ENCODE measurements at places on chromosomes 13 and 19. TPM values are rescaled to one million over a fixed set of nuclear protein-coding genes. Genes with fewer than 3 reads are reported as not detected.

DENND1C gene
- not detected for total RNA-seq

LGALS14 gene
- not detected for total RNA-seq

ZNF653 gene
- 3.9 TPM for total RNA-seq

TGFBR3L gene
- total RNA-seq = not detected

SYNGR4 gene
- not detected for total RNA-seq

TMEM59L gene
- under 0.01 TPM for total RNA-seq

TMPRSS9 gene
- not detected for total RNA-seq

KCNJ14 gene
- under 0.01 TPM for total RNA-seq

SIGLEC12 gene
- not detected for total RNA-seq

DNA sequence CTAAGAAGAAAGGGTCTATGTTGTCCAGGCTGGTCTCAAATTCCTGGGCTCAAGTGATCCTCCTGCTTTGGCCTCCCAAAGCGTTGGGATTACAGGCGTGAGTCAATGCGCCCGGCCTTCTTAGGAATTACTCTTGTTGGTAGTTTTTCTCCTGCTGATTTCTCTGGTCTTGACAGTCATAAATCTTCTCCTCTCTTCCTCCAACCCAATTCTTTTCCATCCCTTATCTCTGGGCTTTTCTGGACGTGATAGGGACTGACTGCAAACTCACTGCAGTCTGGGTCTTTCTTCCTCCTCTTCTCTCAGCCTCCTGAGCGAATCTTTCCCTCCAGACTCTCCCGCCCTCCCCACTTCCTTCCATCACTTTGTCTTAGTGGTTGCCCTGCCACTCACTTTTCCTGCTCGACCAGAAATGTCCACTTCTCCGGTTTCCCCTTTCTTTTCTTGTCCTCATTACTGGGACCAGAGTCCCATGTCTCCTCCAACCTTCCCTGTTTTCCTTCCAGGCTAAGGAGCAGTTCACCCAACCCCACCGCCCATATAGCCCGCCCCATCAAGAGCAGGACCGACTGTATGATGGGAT is 21.9 kb upstream of the TIMM44 start:
- no peak for DNase-seq

GRCh38 chr13:77674852-77675251 is 22.6 kb upstream of the SLAIN1 start:
- no peak for DNase-seq

GRCh38 chr13:50360637-50361036 is 345.4 kb downstream of the KCNRG start:
- no peak for DNase-seq

GRCh38 chr19:18519962-18520847 is 1.7 kb downstream of the ELL start:
- DNase-seq = peak; percentile 85

DNA sequence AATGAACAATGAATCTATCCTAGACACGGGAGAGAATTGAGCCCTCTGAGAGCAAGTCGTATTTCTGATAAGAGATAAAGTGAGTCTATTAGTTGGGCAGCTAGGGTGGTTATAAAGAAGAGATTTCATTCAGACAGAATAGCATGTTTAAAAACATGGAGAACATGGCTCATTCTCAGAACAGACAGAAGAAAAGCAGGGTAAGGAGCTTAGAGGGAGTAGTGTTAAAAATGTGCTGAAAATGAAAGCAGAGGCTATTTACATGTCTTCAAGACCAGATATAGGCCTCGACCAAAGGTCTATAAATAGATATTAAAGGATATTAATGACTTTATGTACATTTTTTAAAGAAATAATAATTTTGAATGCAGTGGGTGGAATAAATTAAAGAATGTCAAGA is 149.5 kb downstream of the SLITRK1 start:
- no peak for DNase-seq

GRCh38 chr13:60012488-60012887 is 151.2 kb downstream of the DIAPH3 start:
- no peak for DNase-seq

DNA sequence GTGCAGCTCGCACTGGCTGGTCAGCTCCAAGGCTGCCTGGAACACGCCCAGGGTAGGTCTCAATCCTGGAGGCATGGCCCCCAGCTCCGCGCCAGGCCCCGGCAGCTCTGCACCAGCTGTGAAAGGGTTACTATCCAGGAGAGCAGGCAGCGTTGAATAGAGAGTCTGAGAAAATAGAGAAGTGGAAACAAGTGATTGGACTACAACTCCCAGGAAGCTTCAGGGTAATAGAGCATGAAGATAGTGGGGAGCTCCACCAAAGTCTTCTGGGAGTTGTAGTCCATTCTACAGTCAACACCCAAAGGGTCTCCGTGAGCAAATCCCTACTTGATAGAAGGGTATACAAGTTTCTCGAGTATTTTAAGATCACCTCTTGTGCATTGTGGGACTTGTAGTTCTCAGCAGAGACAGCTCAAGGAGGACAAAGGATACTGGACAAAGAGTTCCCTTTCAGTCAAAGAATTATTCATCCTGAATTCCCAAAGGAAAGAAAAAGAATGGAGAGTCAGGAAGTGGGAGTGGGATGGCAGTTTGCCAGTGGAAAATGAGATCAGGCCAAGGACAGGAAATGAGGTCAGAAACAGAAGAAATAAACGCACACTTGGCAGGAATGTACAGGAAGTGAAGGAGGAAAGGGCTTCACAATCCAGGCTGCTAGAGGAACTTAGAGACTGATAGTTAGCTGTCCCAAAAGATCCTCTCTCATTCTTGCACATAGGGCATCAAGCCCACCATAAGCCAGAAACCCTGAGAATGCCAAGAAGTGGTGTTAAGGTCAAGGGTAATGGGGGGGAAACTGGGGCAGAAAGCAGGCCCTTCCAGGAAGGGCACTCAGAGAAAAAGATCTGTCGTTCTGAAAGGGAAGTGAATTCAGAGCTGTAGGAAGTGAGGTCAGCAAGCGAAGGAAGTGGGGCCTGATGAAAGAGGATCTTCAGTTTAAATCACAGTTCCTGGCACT is 5.5 kb upstream of the MAMSTR start:
- DNase-seq = peak; percentile 93

GRCh38 chr13:59680429-59681024 is 483.2 kb downstream of the DIAPH3 start:
- DNase-seq = peak; percentile 33

DNA sequence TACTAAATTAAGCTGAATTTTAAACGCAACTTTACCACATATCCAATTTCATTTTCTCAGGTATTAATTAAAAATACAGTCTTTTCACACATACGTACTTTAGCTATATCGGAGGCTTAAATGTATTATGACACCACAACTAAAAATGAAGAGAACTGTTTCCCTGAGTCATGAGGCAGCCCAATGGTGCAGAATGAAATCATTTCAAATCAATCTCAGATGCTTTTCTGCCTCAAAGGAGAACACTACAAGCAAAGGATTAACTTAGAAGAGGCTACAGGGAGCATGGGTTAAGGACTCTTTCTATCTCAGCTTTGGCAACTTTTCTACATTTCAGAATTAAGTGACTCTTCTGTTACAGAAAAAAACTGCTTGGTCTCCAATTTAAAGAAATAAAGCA is 516.3 kb upstream of the HTR2A start:
- DNase-seq = peak; percentile 34

DNA sequence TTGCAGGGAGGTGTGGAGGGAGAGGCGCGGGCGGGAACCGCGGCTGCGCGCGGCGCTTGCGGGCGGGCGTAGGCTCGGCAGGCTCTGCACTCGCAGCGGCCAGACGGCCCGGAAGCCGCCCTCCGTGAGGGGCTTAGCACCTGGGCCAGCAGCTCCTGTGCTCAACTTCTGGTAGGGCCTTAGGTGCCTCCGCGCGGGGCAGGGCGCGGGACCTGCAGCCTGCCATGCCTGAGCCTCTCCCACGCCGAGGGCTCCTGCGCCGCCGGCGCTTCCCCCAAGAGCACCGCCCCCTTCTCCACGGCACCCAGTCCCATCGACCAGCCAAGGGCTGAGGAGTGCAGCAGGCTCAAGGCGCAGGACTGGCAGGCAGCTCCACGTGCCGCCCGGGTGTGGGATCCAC is 940.8 kb upstream of the PCDH9 start:
- no peak for DNase-seq

GRCh38 chr19:8109455-8109854 is 39.9 kb downstream of the FBN3 start:
- DNase-seq = no peak

DNA sequence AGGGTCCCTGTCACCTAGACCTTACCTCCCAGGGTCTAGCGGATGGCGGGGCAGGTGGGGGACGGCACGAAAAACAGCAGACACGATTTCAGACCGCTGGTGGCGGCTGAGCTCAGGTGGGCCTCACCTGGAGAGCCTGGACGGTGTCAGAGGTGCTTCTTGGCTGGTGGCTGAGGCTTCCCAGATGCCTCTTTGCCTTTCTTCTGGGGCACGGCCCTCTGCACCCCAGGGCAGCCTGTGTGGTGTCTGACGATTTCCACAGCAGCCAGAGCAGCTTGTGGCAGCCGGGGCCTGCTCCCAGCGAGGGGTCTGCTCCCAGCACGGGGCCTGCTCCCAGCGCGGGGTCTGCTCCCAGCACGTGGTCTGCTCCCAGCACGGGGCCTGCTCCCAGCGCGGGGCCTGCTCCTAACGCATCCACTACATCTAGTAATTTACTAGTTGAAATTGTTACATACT is 66.7 kb downstream of the ATP11A start:
- DNase-seq = no peak

GRCh38 chr13:110538632-110539031 is 22.9 kb downstream of the RAB20 start:
- DNase-seq = no peak

DNA sequence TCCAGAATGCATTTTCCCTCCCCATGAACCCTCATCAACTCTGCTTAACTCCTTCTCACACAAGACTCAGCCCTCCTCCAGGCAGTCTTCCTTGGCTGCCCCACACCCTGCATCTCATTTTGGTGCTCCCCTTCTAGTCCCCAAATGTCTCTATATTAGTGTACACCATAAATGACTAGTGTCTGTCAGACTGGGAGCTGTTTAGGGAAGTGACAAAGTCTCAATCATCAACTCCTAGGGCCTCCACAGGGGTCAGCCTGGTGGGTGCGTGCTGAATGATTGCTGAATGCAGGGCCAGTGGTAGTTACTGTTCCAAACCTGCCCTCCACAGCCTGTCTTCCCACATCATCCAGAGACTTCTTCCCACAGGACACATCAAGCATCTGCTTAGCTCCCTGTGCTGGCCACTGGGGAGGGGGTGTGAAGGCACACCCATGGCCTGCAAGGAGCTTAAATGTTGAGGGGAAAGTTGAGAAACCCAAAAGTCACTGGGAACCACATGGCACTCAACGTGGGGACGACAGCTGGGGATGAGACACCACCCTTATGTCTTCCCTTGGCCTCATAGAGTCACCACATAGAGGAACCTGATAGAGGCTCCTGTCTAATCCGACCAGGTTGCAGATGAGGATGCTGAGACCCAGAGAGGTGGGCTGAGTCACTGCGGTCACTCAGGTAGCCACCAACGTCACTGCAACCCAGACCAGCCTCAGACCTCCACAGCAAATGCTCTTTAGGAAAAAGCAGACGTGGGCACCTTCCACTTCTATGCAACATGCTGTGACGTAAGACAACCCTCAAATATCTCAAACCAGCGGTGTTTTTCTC is 79.3 kb upstream of the TM9SF2 start:
- no peak for DNase-seq

DNA sequence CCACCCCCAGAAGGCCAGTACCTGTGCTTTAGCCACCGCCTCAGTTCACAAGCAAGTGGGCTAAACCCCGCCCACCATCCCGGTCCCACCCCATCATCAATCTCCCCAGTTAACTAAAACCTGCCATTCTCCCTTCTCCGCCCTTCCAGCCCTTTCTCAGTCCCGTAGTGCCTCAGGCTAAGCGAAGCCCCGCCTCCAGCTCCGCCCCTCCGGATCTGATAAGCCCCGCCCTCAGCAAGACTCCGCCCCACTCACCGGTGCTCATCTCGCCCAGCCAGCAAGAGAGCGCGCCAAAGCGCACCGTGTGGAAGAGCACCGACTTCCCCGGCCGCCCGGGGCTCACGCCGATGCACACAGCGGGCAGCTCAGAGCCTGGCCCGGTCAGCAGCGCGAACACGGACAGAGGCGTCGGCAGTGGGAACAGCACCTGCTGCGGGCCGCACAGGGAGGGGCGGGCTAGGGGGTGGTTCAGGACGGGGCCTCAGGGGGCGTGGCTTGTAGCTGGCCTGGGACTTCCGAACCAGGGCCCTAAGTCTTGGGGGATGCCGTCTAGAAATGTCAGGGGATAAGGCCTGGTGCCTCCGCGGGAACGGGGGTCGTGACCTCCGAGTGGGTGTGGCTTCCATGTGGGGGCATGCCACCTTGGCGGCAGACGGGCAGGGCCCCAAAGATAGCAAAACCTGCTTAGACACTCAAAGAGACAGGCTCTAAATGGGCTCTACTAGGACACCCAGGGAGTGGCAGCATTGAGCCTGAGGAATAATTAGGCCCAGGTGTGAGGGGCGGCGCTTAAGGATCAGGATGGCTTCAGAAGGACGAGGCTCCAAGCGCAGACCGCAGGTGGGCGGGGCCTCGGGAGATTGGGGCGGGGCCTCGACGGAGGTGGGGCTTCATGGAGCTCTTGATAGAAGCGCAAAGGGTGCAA is 21.4 kb downstream of the MAP4K1 start:
- DNase-seq = no peak

GRCh38 chr13:112447306-112447705 is 71.2 kb downstream of the SPACA7 start:
- DNase-seq = no peak

DNA sequence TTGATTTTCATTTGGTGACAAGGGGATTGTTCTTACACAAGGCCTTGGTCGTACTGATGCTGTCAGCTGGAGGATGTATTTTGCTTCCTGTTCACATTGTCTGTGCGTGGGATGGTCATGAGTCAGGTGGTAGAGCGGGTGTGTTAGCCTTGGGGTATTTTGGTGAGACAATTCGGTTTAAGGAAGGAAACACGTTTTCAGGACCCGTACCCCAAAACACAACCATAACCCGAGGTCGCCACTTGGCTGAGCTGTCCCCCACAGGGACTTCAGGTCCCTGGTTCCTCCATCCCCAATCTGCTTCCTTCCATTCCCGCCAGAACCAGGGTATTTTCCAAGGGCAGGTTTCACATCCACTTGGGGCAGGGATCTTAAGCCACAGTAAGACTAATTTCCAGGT is 15.0 kb downstream of the MYO9B start:
- DNase-seq = peak; percentile 60

DNA sequence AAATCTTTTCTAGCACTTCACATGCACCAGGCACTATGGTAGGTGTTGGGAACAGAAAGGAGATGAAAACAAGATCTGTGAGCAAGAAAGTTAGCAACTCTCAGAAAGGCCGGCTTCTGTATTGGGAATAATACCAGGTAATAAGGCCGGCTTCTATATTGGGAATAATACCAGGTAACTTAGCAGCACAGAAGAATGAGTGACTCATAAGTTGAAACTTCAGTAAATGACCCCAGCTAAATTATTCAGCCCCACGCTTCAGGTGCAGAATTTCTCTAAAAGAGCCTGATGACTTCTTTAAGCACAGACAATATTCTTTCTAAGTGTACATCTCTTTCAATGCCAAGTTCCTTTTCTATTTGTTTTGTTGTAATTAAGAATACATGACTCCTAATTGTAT is 151.3 kb downstream of the MYO16 start:
- no peak for DNase-seq
